SW 1271 (cell line): ENCODE measurements at places on chromosomes 7 and 10.

DNA sequence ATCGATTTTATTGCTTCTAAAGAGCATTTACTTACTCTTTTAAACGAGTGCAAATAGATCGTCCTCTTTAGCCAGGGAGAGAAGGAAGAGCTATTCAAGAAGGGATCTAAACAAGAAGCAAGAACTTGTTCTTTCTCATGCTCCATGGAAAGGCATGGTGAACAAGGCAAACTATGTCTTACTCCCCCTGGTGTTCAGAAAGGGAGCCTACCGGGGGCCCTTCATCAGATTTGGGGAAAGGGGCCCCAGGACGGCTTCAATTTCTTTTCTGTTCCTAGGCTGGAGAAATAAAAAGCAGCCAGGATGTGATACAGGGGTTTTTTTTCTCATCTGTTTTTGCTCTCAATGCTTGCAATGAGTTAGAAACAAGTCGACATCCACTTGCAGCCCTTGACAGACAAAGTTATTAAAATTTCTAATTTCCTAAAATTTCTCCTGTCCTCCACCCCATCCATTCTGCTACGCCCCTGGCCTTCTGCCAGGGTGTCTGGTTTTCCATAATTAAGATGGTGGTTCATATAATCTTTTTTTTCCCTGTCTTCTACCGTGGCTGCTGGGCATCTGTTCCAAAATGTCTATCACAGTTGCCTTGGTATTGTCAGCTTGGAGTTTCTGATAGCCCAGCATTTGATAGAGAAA is 214.4 kb downstream of the CREB5 start:
- peak; percentile 10 for DNase-seq

DNA sequence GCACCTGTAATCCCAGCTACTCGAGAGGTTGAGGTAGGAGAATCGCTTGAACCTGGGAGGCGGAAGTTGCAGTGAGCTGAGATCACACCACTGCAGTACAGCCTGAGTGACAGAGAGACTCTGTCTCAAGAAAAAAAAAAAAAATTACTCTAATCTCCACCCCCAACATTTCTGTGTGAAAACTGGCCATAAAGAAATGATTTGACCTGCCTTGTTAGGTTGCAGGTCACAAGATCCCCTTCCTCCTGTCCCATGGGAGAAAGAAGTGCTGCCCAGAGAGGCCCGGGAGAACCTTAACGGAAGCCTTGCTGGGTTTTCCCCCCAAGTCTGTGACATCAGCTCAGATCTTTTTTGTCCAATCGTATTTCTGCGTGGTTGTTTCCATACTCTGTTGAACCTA is 8.7 kb upstream of the CALHM1 start:
- DNase-seq, result no peak

DNA sequence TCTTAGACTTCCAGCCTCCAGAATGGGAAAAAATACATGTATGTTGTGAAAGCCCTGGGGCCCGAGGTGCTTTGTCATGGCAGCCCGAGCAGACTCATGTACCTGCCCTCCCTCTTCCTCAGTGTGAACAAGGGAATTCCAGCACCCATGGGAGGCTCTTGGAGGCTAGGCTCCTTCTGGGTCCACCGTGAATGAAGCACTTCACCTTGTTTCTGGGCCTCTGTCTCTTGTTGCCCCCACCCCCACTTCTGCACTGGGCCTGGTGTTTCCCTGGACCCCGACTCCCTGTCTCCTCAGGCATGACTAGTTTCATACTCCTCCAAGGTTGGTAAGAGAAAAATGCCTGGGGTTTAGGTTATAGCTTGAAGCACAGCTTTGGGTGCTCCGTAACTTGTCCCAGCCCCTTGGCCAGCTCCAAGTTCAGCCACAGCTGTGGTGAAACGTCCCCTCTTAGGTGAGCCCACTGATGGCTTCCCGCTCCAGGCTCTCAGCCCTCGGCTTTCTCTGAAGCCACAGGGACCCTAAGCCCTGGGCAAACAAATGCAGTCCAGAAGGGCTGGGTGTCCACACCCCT is 30.2 kb upstream of the ARHGAP22 start:
- DNase-seq, result no peak

GRCh38 chr10:28686835-28687682 is 9.7 kb downstream of the BAMBI start:
- no peak for DNase-seq

GRCh38 chr7:20514364-20514763 is 101.1 kb upstream of the ABCB5 start:
- no peak for DNase-seq

GRCh38 chr7:47100817-47101435 is 481.0 kb downstream of the TNS3 start:
- DNase-seq, result peak; percentile 57

DNA sequence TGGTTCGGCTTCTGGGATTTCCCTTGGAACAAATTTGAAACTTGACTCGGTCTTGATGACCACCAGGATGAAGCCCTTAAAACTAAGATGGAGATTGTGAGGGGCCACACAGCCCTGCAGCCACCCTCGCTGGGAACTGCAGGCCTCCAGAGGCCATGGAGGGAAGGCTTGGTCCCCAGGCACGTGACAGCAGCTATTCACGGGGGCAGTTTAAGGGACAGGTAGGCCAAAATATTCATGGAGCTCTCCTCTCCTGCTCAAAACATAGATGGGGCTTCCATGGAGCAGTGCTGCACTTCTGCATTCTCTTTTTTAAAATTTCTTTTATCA is 137.0 kb downstream of the ADCY1 start:
- no peak for DNase-seq

GRCh38 chr10:128540128-128540762 is 414.0 kb upstream of the MKI67 start:
- no peak for DNase-seq

- DNase-seq, result no peak
Observed at GRCh38 chr10:33579996-33580395, 245.5 kb upstream of the NRP1 start.
